ENCODE measurements at places on chromosomes 6 and 20.
A peak's percentile ranks its signal among the peaks of the same experiment; 100 is the strongest.

GRCh38 chr6:5085648-5086293 lies 630 bp downstream of the PPP1R3G start:
- H3K27ac ChIP-seq: no peak overlapping the region
- peaks cover 5% of the 10 kb centered on the region for H3K4me1 ChIP-seq
- H3K27me3 ChIP-seq: no peaks in the 10 kb centered on the region
- no peaks in the 10 kb centered on the region for H3K36me3 ChIP-seq
- DNase-seq: peak; percentile 60
- H3K4me3 ChIP-seq: peak overlapping the region; percentile 79

GRCh38 chr6:83917001-83917400 lies 57.5 kb downstream of the CYB5R4 start:
- H3K36me3 ChIP-seq: no peaks in the 10 kb centered on the region
- no peak for DNase-seq
- H3K27me3 ChIP-seq: no peaks in the 10 kb centered on the region
- no peak overlapping the region for H3K4me3 ChIP-seq
- H3K4me1 ChIP-seq: no peaks in the 10 kb centered on the region

GRCh38 chr6:53496797-53497375 lies 48.0 kb downstream of the GCLC start:
- no peaks in the 10 kb centered on the region for H3K4me1 ChIP-seq
- DNase-seq: no peak
- H3K27me3 ChIP-seq: no peaks in the 10 kb centered on the region
- no peak overlapping the region for H3K4me3 ChIP-seq

- no peak overlapping the region for H3K27ac ChIP-seq
- H3K4me3 ChIP-seq: no peak overlapping the region
- DNase-seq: no peak
- no peaks in the 10 kb centered on the region for H3K27me3 ChIP-seq
- H3K4me1 ChIP-seq: peaks cover 8% of the 10 kb centered on the region
- no peaks in the 10 kb centered on the region for H3K36me3 ChIP-seq
Observed at GRCh38 chr6:12324748-12325147, 34.6 kb downstream of the EDN1 start.

GRCh38 chr20:48006036-48006833 lies 221.0 kb upstream of the SULF2 start:
- H3K27ac ChIP-seq: no peak overlapping the region
- H3K4me3 ChIP-seq: no peak overlapping the region
- DNase-seq: no peak
- H3K36me3 ChIP-seq: no peaks in the 10 kb centered on the region

- no peak overlapping the region for H3K4me3 ChIP-seq
- DNase-seq: no peak
- no peaks in the 10 kb centered on the region for H3K36me3 ChIP-seq
- H3K4me1 ChIP-seq: no peaks in the 10 kb centered on the region
- no peaks in the 10 kb centered on the region for H3K27me3 ChIP-seq
Observed at GRCh38 chr6:91824331-91824730, 1237.5 kb upstream of the MAP3K7 start.

DNA sequence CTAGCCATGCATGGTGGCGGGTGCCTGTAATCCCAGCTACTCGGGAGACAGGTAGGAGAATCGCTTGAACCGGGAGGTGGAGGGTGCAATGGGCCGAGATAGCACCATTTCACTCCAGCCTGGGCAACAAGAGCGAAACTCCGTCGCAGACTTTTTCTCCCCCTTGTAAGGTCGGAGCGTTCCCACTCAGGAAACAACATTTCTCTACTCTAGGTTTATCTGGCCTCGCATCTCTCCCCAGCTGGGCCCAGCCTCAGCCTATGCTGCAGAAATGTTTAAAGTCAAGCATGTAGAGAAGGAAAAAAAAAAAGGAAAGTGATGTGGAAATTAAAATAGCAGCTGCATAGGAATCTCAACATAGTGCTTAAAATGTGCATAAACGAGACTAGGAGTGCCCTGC lies 172.3 kb downstream of the TRIM27 start:
- H3K27me3 ChIP-seq: no peaks in the 10 kb centered on the region
- DNase-seq: no peak
- H3K4me3 ChIP-seq: no peak overlapping the region
- no peak overlapping the region for H3K27ac ChIP-seq
- H3K4me1 ChIP-seq: no peaks in the 10 kb centered on the region

GRCh38 chr6:111458670-111459232 lies 24.3 kb downstream of the REV3L start:
- H3K27me3 ChIP-seq: no peaks in the 10 kb centered on the region
- no peaks in the 10 kb centered on the region for H3K36me3 ChIP-seq
- 0 out of 2 replicates have a peak, but pooled peaks cover 3% of the 10 kb centered on the region for H3K4me1 ChIP-seq
- no peak for DNase-seq
- H3K27ac ChIP-seq: no peak overlapping the region
- H3K4me3 ChIP-seq: no peak overlapping the region

DNA sequence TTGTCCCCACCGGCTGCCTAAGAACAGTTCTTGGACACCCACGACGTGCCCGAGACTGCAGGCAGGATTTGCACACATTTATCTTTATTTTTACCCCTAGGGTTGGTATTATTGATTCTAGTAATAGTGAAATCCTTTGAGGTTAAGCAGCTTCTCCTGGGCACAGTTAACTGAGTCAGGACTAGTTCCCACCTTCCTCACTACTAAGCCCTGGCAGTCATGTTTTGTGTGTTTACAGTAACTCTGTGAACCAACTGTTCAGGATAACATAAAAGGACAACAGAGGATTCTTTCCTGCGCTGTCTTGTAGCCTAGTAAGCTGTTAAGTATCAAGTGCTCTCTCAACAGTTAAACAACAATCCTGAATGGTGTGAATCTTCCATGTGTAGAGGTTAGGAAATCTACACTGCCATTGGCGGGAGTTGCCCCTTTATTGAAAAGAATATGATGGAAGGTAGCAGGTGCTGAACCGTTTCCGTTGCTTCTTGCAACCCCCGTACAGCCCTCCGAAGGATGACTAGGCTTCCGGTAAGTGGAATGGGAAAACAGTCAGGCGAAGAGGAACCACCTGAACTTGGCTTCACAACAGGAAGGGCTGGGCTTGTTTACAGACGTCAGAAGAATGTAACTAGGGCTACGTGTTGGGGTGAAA lies 979 bp upstream of the SOD2 start:
- peak overlapping the region; percentile 76 for H3K27ac ChIP-seq
- H3K36me3 ChIP-seq: no peaks in the 10 kb centered on the region
- H3K27me3 ChIP-seq: no peaks in the 10 kb centered on the region
- DNase-seq: no peak
- no peaks in the 10 kb centered on the region for H3K4me1 ChIP-seq
- H3K4me3 ChIP-seq: peak overlapping the region; percentile 67

DNA sequence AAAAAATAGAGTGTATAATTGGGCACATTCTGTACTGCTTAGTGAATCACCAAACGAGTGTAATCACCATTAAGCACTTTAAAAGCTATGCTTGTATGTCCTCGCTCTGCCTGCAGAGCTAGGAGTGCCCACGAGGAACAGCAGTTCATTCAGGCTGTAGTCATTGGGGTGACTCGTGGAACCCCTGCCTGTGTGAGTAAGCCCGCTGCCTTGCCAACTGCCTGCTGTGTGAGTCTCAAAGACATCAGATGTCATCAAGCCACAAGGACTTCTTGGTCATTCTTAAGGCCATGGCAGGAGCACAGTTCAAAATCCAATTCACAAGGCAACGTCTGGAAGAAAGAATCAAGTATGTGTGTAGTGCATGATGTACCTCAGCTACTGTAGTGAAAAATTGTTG lies 60.4 kb downstream of the FOXO3 start:
- peaks cover 89% of the 10 kb centered on the region for H3K4me1 ChIP-seq
- DNase-seq: no peak
- H3K27ac ChIP-seq: peak overlapping the region; percentile 97
- H3K36me3 ChIP-seq: no peaks in the 10 kb centered on the region
- H3K4me3 ChIP-seq: peak overlapping the region; percentile 12
- no peaks in the 10 kb centered on the region for H3K27me3 ChIP-seq

DNA sequence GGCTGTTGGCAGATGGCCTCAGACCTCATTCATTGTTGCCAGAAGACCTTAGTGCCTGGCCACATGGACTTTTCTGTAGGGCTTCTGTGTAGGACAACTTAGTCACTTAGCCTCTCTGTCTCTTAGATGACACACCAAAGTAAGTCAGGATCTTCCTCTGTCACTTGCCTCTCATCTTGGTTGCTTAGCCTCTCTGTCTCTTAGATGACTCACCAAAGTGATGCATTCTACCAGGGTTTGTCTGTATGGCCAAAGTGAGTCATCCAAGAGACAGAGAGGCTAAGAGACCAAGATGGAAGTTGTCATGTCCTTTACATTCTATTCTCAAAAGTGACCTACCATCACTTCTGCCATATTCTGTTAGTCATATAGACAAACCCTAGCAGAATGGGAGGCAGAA lies 255.9 kb upstream of the DEFB112 start:
- H3K4me3 ChIP-seq: no peak overlapping the region
- no peaks in the 10 kb centered on the region for H3K4me1 ChIP-seq
- DNase-seq: no peak
- no peak overlapping the region for H3K27ac ChIP-seq
- no peaks in the 10 kb centered on the region for H3K36me3 ChIP-seq
- no peaks in the 10 kb centered on the region for H3K27me3 ChIP-seq

- H3K4me1 ChIP-seq: peaks cover 4% of the 10 kb centered on the region
- no peaks in the 10 kb centered on the region for H3K27me3 ChIP-seq
- no peak for DNase-seq
- H3K4me3 ChIP-seq: no peak overlapping the region
Observed at GRCh38 chr6:87825821-87826221, 123.8 kb upstream of the AKIRIN2 start.
